Effector CD8-positive, alpha-beta T cell (primary cell): ENCODE measurements at places on chromosomes 1 and 21.

GRCh38 chr1:232891071-232891470 lies 59.3 kb upstream of the NTPCR start:
- no peak for DNase-seq

- DNase-seq, result no peak
Observed at GRCh38 chr1:187537936-187538335, 709.2 kb downstream of the PLA2G4A start.

DNA sequence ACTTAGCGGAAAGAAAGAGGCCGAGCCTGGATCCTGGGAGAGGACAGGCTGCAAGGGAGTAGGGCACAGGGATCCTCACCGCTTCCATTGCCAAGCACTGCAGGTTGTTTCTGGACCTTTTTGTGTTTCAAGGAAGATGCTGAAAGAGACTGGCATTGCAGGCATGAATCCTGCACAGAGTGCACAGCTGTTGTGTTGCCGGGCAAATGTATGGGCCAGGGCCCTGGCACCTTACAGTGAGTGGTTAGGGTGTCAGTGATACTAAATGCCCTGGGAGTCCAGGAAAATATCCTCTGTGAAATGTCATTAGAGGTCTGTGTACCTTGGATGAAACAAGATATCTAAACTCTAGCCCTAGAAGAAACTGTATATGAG lies 145.5 kb upstream of the FGGY start:
- DNase-seq, result no peak

DNA sequence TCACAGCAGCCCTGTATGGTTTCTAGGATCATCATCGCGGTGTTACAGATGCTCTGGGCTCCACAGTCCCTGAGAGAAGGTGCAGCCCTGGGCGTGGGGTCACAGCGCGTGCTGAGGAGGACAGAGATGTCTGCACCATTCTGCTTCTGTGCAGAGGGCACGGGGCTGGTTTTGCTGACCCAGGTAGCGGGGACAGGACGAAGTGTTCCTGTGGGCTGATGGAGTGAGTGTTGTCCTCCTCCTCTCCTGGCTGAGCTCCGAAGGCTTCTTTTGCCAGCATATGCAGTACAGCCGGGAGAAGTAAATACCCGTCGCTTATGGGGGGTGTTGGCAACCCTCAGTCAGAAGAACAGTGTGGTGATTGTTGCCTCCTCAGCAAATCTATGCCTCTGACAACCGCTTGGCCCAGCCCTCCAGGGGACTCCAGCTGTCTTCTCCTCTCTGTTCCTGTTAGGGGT lies 101.5 kb downstream of the DDX20 start:
- DNase-seq, result no peak

DNA sequence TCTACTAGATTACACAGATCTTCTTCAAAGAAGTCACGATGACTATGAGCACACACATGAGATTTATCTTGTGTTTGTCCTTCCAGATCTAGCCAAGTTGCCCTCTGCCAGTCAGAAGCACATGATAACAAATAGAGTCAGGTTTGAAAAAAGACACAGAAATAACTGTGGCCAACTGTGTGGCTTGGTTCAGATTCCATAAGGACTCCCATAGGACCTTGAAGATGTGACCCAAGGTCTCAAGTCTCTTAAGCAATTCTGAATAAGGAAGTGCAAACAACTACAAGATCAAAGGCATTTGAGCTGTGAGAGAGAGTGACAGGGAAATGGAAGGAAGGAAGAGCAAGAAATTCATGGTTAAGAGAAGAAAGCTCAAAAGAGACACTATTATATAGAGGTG lies 194.0 kb downstream of the PLPP3 start:
- no peak for DNase-seq

- DNase-seq, result no peak
Observed at GRCh38 chr1:56551691-56552090, 27.7 kb downstream of the PLPP3 start.

DNA sequence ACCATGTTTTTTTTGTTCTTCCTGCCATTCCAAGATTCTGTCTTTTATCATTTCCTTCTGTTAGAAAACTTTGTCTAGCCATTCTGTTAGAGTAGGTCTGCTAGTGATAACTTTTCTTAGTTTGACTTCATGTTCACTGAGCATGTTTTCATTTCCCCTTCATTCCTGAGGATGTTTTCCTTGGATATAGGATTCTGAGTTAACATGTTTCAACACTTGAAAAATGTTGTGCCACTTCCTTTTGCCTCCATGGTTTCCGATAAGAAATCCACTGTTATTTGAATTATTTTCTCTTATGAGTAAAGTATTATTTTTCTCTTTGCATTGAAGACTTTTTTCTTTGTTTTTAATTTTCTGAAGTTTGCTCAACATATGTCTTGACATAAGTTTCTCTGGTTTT lies 66.7 kb downstream of the ATP1A1 start:
- no peak for DNase-seq

- DNase-seq, result no peak
Observed at GRCh38 chr1:12272770-12273169, 42.9 kb downstream of the VPS13D start.

DNA sequence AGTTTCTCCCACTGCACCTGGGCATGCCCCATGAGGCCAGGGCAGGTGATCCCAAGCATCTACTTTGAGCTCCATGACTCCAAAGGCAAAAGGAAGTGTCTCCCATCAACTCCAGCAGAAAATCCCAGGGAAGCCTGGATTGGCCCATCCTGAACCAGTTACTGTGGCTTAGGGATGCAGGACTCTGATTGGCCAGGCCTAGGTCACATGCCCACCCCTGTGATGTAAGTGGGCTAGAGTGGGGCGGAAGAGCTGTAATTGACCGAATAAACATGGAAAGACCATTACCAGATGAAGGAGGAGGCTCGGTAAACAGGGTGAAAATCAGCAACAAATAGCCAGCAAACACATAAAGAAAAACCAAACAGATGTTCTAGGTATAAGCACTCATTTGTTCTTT lies 45.2 kb downstream of the MATN1 start:
- no peak for DNase-seq

DNA sequence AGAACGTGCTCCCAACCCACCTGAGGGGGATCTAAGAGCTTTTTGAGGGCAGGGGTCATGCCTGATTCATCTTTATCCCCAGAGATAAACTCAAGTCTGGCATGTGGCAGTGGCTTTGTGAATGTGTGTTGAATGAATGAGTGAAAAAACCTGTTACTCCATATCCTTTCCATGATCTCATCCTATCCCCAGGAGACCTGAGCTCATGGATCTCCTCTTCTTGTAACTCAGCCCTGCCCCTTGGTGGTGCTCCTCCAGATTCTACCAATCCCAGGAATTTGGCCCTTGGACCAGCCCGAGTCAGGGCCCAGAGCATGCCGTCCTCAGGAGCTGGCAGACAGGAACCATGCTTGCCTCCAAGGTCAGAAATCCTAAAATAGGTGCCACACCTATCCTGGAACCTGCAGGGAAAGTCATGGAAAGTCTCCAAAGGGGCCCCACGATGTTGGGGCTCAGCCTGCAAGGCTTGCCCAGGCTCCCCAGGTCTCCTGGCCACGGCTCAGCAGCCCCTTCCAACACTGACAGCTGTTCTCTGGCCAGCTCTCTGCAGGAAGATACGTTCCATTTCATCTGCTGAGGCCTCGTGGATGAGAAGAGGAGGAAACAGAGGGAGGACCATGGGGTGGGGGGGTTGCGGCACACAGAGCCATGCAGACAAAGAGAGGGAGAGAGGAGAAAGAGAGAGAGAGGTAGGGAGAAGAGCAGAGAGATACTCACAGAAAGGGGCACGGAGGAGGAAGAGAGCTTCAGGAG lies 214.6 kb downstream of the TRABD2B start:
- DNase-seq, result no peak

GRCh38 chr1:81398041-81398440 lies 402.7 kb upstream of the ADGRL2 start:
- DNase-seq, result no peak

GRCh38 chr1:157008502-157008901 lies 37.0 kb downstream of the ARHGEF11 start:
- no peak for DNase-seq

DNA sequence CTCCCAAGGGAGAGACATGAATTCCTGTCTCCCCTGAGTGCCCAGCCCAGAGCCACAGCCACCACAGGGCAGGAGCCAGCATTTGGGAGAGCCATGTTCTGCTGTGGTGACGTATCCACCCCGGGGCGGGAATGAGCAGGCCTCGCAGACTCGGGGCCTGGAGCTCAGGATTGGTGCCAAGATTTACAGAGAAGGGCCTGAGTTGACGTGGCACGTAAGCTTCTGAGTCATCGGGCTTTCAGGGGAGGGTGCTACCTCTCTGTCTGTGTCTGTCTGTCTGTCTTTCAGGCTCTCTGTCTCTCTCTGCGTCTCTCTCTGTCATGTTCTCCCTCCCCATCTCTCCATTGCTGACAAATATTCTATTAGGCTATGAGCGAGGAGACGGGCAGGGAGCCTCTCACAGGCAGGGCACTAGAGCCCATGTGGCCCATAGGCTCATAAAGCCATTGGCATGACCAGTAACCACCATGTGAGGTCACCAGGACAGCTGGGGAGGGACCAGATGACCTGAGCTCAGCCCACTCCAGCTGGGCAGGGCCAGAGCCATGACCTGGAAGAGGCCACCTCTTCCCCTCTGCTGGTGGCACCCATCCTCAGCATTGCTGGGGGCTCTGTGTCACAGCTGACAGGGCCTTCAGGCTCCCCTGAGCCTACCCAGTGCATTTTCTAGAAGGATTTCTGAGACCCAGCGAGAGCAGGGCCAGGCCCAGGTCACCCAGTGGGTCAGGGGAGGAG lies 300.0 kb upstream of the VAMP3 start:
- no peak for DNase-seq

GRCh38 chr1:205407970-205408369 lies 13.9 kb downstream of the LEMD1 start:
- no peak for DNase-seq

DNA sequence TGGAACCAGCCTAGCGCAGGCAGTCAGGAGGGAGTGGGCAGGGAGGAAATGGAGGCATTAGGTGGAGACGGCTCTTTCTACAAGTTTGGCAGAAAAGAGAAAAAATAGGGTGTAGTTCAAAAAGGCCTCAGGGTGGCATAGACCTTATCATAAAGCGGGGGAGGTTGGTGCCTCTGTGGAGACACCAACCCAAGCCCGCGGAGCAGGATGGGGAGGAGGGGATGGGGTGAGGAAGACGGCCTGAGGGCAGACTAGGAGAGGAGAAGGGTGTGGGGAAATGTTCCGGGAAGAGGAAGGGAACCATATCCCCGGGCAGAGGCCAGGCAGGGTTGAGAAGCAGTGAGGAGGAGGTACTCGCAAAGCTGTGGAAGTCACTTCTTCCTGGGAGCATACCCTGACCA lies 17.4 kb upstream of the SHE start:
- DNase-seq, result no peak

DNA sequence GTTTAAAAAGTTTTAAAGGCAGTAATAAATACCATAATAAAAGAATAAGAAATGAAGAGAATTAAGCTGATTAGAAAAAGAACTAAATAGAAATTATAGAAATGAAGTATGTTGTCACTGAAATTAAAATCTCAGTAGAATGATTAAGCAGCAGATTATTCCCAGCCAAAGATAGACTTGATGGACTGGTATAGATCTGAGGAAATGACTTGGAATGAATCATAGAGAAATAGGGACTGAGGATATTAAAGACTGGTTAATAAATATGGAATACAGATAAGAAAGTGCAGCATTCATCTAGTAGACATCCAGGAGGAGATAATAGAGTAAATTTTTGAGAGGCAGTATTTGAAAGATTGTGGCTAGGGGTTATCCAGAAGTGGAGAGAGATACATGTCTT lies 28.7 kb downstream of the MARK1 start:
- DNase-seq, result no peak

- DNase-seq, result no peak
Observed at GRCh38 chr1:67191668-67192520, 25.6 kb downstream of the IL23R start.

- no peak for DNase-seq
Observed at GRCh38 chr1:36687312-36687711, 204.6 kb upstream of the CSF3R start.

- no peak for DNase-seq
Observed at GRCh38 chr1:3473381-3473844, 18.9 kb downstream of the ARHGEF16 start.

GRCh38 chr1:85683292-85684025 lies 24.8 kb downstream of the ZNHIT6 start:
- no peak for DNase-seq

DNA sequence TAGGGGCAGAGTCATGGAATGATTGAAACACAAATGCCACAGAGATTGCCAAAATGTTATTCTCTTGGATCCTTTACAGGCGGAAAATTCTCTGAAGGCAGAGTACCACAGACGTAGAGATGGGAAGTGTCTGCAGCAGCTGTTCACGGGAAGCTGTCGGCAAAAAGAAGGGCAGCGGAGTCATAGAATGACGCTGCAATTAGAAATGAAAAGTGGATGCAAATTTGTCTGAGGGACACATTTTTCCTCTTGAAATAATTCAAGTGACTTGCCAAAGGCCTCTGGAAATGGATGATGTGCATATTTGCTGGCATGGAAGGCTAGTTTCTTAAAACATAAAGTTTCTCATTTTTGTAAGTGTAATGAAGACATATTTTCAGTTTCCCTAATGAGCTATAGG lies 77.5 kb upstream of the PLD5 start:
- no peak for DNase-seq

DNA sequence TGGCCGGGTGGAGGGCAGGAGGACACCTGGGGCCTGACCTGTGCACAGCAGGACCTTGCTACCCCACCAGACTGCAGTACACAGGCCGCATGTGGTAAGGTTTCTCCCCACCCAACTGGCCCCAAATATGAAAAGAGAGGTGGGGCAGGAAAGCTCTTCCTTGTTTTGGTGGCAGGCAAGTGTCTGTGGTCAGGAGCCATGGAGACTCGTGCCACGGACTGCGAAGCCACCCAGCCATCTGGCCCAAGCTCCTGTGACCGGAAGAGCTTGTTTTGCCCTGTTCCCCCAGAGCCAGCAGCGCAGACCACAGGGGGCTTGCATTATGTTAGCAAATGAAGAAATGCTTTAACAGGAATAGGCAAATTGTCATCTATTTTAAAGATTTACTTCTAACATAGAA lies 54.9 kb downstream of the OLIG1 start:
- DNase-seq, result no peak

DNA sequence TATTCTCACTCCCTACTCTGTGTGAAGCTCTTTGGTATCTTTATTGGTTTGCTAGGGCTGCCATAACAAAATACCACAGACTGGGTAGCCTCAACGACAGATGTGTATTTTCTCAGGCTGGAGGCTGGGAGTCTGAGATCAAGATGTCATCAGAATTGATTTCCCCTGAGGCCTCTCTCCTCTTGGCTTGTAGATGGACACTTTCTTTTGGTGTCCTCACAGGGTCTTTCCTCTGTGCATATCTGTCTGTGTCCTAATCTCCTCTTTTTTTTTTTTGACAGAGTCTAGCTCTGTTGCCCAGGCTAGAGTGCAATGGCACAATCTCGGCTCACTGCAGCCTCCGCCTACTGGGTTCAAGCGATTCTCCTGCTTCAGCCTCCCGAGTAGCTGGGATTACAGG lies 71.4 kb upstream of the KCNJ6 start:
- DNase-seq, result no peak

GRCh38 chr1:54581621-54582035 lies 33.6 kb downstream of the ACOT11 start:
- no peak for DNase-seq

GRCh38 chr1:28213315-28213714 lies 19.5 kb downstream of the DNAJC8 start:
- no peak for DNase-seq
